ENCODE measurements at places on chromosomes 3 and 15. TPM values are rescaled to one million over a fixed set of nuclear protein-coding genes. Genes with fewer than 3 reads are reported as not detected.

STRA6 gene
- not detected for total RNA-seq

IQCH gene
- 0.88 TPM for total RNA-seq

HRG gene
- total RNA-seq: not detected

GOLGB1 gene
- 23.2 TPM for total RNA-seq

ACOX2 gene
- not detected for total RNA-seq

TIMP4 gene
- not detected for total RNA-seq

CCR1 gene
- 22.6 TPM for total RNA-seq

DUOX2 gene
- not detected for total RNA-seq

PLAAT1 gene
- total RNA-seq: not detected

DLL4 gene
- total RNA-seq: 0.36 TPM

SAMMSON gene
- not detected for total RNA-seq

SEMA7A gene
- total RNA-seq: 102 TPM

GOLGA6B gene
- total RNA-seq: not detected

TRPM1 gene
- not detected for total RNA-seq

MED12L gene
- 4.9 TPM for total RNA-seq

CTXN2 gene
- total RNA-seq: not detected

MTHFS gene
- 32.2 TPM for total RNA-seq

CELSR3 gene
- total RNA-seq: 11.6 TPM

C2CD4A gene
- 0.17 TPM for total RNA-seq

SLC9C1 gene
- not detected for total RNA-seq

TMOD2 gene
- total RNA-seq: 4.5 TPM

CA12 gene
- 0.29 TPM for total RNA-seq

ITIH4 gene
- 3.1 TPM for total RNA-seq

LACTB gene
- total RNA-seq: 15.1 TPM

LRRC3B gene
- total RNA-seq: not detected

SERINC4 gene
- 0.39 TPM for total RNA-seq

ARHGEF3 gene
- 64.1 TPM for total RNA-seq

HDGFL3 gene
- total RNA-seq: 54.7 TPM

XXYLT1 gene
- 14.5 TPM for total RNA-seq

LIPH gene
- total RNA-seq: not detected

CERS3 gene
- 0.54 TPM for total RNA-seq

Measured in activated T-helper 1 cell treated with anti-CD3 and anti-CD28 coated beads, Interleukin-12 subunit alpha, Interleukin-12 subunit beta, Interleukin-2, Interleukin-4 antibody, amounts not matched to agents 30 ng/mL and 10 ng/mL and 1 ng/mL, durations not matched to agents 14 hours and 24 hours and 36 hours (primary cell).